Activated CD4-positive, alpha-beta T cell treated with anti-CD3 and anti-CD28 coated beads for 24 hours (primary cell): ENCODE measurements at places on chromosomes 7 and 10.
A peak's percentile ranks its signal among the peaks of the same experiment; 100 is the strongest.

GRCh38 chr10:69973678-69974077 lies 79.0 kb upstream of the MACROH2A2 start:
- DNase-seq, result no peak

GRCh38 chr7:105304040-105304895 lies 84.5 kb downstream of the SRPK2 start:
- DNase-seq, result no peak

- no peak for DNase-seq
These were observed 193.5 kb upstream of the SP8 start for GRCh38 chr7:20980232-20980631.

- no peak for DNase-seq
These were observed 4.9 kb upstream of the BMPR1A start for GRCh38 chr10:86751477-86751876.

DNA sequence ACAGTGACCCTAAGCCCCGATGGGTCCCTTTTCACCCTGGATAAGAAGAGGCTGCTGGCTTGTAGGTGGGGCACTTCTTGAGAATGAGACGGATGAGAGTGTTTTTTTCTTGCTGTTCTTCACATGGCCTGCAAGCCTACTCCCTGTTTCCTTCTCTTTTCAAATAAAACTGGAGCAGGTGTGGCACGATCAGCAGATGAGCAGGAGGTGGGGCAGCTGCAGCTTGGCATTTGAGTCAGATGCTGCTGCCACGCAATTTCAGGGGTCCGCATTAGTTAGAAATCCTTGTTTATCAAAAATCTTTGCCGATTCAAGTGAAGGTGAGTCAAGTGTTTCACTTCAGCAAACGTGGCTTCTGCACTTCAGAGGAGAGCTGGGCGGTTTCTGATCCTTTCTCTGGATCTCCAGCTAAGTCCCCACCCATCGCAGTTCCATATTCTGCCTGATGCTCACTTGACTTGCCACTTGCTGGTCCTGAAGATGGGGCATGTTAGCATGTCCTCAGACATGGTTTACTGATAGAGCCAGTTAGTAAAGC lies 20.8 kb downstream of the WDFY4 start:
- DNase-seq, result no peak

DNA sequence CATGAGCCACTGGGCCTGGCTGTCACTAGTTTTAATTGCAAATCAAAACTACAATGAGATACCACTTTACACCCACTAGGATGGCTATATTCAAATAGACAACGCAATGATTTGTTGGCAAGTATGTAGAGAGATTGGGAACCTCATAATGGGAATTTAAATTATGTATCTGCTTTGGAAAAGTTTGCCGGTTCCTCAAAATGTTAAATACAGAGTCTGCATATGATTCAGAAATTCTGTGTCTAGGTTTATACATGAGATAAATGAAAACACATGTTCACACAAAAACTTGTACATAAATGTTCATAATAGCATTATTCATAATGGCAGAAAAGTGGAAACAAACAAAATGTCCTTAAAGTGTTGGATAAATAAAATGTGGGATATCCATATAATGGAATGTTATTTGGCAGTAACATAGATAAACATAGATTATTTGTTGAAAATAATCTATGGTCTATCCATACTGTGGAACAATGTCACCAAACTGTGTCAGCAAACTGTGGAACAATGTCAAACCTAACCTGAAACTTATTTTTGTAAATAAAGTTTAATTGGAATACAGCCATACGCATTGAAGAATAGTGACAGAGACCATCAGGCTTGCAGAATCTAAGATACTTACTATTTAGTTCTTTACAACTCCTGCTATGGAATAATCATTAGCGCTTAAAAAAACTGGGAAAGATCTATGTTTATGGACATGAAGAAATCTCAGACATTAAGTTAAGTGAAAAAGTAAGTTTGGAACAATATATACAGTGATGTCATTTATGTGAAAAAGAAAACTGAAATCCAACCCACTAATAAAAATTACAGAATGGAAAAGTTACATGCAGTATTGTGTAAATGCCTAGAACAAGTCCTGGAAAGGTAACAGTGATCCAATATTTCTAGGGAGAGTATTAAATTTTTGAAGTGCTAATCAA lies 70.9 kb downstream of the CCDC7 start:
- no peak for DNase-seq

GRCh38 chr7:52726493-52726892 lies 308.9 kb upstream of the POM121L12 start:
- no peak for DNase-seq

- DNase-seq, result no peak
These were observed 29.3 kb upstream of the CSGALNACT2 start for GRCh38 chr10:43108951-43109350.

DNA sequence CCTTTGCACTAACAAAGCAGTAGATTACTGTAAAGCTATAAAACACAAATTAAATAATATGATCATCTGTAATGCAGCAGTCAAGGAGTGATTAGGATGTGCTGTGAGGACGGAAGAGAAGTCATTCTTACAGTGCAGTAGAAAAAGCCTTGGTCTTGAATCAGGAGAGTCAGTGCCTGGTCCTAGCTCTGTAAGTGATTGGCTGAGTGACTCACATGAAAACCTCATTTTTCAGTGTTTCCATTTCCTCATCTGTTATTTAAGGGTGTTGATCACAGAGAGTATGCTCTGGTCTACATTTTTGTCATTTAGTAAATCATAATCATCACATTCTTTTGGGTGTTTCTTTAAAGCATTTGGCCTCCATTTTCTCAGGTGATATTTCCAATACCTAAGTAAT lies 717.8 kb downstream of the LRMDA start:
- DNase-seq, result no peak

DNA sequence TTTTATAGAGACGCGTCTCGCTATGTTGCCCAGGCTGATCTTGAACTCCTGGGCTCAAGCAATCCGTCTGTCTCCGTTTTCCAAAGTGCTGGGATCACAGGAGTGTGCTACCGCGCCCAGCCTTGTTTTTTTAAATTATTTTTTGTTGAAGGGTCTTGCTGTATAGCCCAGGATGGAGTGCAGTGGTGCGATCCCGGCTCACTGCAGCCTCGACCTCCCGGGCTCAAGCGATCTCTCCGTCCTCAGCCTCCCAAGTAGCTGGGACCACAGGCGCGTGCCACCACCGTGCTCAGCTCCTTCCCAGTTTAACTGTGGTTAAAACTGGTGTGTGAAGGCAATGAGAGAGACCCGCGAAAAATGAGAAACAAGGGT lies 11.0 kb upstream of the HNRNPF start:
- no peak for DNase-seq

DNA sequence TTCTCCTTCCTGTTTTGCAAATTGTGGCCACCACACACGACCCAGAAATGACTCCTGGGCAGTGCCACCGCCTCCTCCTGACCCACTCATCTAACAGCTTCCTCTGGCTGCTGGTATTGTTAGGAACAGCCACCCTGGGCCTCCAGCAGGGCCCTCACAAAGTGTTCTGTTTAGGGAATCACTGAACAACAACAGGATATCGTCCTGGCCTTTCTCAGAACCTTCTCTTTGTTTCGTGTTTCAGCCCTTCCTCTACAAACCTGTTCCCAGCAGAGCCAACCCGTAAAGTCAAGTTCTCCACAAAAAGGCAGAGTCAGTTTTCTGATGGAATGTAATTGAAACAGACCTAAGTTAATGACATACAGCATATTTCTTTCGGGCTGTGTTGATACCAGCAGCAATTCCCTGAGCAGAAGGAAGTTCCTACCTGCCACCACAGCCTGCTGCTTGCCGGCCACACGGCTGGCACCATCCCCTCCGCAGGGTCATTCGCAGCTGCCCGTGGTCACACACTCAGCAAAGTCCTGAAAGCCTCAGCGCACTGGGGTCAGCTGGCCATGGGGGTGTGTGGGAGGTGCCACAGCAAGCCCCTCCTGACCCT lies 91.7 kb upstream of the PITRM1 start:
- DNase-seq, result no peak

DNA sequence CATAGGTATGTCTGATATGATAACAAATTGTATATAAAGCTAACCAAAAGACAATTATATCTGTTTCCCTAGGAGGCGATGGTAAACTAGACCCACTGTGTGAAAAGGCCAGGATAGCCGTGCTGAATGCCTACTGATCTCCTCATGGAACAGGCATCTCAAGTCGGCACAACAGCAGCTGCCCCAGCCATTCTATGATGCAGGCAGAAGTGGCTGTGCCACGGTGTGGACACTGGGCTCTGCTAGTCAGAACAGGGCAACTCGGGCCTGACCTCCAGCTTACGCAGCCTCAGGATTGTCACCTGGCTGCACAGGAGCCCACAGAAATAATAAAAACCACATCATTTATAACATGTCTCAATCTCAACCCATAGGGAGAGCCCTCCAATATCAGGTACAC lies 15.0 kb downstream of the C10orf53 start:
- no peak for DNase-seq

- DNase-seq, result no peak
These were observed 214.5 kb downstream of the TWIST1 start for GRCh38 chr7:18902892-18903291.

DNA sequence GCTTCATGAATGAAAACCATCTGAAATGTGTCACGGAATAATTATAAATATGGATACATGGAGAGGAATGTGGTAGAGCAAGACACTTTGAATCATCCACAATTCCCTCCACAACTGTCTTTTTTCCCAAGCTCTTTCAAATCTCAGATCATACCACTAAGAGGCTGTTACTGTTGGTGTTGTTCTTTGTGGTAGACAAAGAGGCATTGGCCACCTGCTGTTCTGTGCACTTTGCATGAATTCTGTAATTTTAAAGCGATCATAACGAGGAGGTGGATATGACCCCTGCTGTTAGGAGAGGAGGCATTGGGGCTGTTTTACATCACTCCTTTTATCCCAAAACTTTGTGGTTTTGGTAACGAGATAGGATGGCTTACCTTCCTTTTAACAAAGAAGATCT lies 141.2 kb upstream of the KLF6 start:
- DNase-seq, result no peak

GRCh38 chr7:91201442-91202113 lies 62.7 kb upstream of the FZD1 start:
- DNase-seq, result no peak

- no peak for DNase-seq
These were observed 4.6 kb downstream of the BMI1 start for GRCh38 chr10:22325272-22326144.

DNA sequence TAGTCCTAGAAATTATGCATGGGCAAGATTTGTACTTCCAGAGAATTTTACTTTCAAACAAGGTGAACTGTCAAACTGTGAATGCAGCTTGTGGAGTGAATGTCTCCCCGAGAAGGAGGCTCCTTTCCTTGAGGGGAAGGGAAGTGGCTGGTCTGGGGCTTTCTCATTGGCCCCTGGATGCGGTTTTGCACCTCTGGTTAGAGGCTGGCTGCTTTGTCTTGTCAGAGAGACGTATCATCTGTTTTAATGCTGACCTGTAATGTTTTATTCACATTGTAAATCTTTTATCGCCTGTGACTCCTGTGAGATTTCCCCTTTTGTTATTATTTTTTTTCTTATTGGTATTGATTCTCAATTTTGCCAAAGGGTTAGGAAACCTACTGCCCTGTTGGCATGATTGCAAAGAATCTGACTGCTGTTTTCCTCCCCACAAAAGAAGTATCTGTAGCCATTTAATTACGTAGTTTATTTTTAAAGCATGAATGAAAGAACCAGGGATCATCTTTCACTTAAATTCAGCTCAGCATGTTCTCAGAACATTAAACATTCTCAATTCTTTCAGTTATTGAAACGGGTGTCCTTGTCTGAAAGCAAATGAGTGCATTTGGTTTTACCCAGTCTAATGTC lies 238.3 kb upstream of the NFE2L3 start:
- DNase-seq, result no peak

DNA sequence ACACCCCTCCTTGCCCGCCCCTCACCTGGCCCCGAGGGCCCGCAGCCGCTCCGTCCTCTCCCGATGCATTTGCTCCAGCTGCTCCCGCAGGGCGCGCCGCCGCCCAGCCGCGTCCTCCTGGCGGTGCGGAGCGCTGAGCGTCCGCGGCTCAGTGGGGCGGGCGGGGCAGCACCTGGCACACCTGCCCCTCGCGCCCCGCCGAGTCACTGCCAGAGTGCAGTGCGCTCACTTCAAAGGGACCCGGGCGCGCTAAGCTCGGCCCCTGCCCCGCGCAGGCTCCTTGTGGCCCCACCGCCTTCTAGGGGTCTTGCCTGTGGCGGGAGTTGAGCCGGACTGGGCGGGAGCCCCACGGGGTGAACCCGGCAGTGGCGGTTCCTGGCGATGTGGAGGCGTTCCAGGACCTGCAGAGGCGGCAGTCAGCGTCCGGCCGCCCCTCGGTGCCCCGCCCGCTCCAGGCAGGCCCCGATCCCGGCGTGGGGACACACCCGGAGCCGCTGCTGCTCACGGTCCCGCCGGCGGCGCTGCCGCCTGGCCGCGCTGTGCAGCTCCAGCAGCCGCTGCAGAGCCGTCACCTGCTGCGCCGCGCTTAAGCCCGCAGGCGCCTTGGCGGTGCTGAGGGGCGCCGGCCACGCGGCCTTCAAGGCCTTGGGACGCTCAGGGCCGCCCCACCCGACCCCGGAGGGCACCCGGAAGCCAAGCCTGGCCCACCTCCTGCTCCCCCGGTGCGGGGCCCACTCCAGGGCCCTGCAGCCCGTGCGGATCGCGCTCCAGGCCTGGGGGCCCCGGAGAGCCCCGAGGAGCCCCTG lies 6.7 kb downstream of the ATP6V1F start:
- DNase-seq, result peak; percentile 12

DNA sequence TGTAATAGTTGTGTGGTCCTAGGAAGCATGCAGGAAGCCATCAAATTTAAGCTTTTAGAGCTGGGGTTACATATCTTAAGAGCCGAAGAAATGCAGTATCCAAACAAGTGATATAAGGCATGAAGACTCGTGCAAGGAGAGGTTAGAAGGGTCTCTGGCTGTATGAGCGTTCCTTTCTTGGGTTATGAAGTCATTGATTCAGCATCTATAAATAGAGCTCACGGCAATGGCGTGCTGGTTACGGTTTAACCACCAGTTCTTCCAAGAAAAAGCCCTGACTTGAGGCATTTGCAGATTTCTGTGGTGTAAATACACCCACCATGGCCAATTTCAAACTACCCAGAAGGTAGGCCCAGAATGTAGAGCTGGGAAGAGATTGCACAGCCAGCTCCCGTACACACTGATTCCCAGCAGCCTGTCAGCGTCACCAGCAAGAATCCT lies 72.0 kb upstream of the KAT6B start:
- no peak for DNase-seq

DNA sequence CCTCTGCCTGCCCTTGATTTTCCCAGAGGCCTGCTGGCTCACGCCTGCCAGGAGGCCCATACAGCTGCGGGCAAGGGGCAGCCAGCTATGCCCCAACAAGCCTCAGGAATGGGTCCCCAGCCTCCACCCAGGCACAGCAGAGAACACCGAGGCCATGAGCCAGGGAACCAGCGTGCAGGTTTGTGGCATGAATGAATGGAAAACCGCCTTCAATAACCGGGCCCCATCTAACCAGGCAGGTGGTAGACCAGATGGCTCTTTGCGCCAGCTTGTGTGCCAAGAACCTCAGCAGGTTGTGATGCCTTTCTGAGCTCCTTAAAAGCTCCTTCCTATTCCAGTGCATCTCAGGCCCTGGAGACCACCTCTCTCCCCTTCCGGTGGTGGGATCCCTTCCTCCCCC lies 50.2 kb downstream of the ELFN1 start:
- DNase-seq, result no peak
